ENCODE measurements at places on chromosomes 1 and 21. TPM values are rescaled to one million over a fixed set of nuclear protein-coding genes. Genes with fewer than 3 reads are reported as not detected.

KIAA1614 gene
- total RNA-seq: 0.12 TPM

KRTAP6-2 gene
- total RNA-seq: not detected

SAMD13 gene
- 0.82 TPM for total RNA-seq

POU3F1 gene
- total RNA-seq: 0.09 TPM

CA14 gene
- total RNA-seq: not detected

AMPD1 gene
- not detected for total RNA-seq

DMRTA2 gene
- 0.12 TPM for total RNA-seq

SPATA46 gene
- total RNA-seq: not detected

AKT3 gene
- total RNA-seq: 42.6 TPM

GPR25 gene
- total RNA-seq: 0.35 TPM

OLIG2 gene
- total RNA-seq: not detected

ADORA3 gene
- total RNA-seq: not detected

AMY1C gene
- total RNA-seq: not detected

TSPAN2 gene
- 1.2 TPM for total RNA-seq

OLFML2B gene
- total RNA-seq: not detected

FCAMR gene
- not detected for total RNA-seq

FMO5 gene
- total RNA-seq: 0.96 TPM

CSMD2 gene
- total RNA-seq: not detected

CYP4Z1 gene
- not detected for total RNA-seq

DOP1B gene
- total RNA-seq: 25.5 TPM

ADAM30 gene
- not detected for total RNA-seq

LCE1A gene
- not detected for total RNA-seq

A3GALT2 gene
- total RNA-seq: not detected

GBP6 gene
- total RNA-seq: 0.19 TPM

DCDC2B gene
- total RNA-seq: 0.16 TPM

ELF3 gene
- 0.16 TPM for total RNA-seq

UTS2 gene
- total RNA-seq: 0.73 TPM

DDAH1 gene
- not detected for total RNA-seq

SCAF4 gene
- 53.9 TPM for total RNA-seq

AJAP1 gene
- total RNA-seq: not detected

NHLH1 gene
- total RNA-seq: 0.35 TPM

ARHGEF16 gene
- total RNA-seq: not detected

CD52 gene
- total RNA-seq: 951 TPM

Data from activated CD8-positive, alpha-beta memory T cell treated with anti-CD3 and anti-CD28 coated beads, Interleukin-2, amount 10 ng/mL, durations not matched to agents 7 days and 5 days (primary cell).